ENCODE measurements at places on chromosomes 13 and 19.
A peak's percentile ranks its signal among the peaks of the same experiment; 100 is the strongest.

GRCh38 chr19:8654591-8655339, 24.3 kb downstream of the NFILZ start:
- peak; percentile 69 for DNase-seq

DNA sequence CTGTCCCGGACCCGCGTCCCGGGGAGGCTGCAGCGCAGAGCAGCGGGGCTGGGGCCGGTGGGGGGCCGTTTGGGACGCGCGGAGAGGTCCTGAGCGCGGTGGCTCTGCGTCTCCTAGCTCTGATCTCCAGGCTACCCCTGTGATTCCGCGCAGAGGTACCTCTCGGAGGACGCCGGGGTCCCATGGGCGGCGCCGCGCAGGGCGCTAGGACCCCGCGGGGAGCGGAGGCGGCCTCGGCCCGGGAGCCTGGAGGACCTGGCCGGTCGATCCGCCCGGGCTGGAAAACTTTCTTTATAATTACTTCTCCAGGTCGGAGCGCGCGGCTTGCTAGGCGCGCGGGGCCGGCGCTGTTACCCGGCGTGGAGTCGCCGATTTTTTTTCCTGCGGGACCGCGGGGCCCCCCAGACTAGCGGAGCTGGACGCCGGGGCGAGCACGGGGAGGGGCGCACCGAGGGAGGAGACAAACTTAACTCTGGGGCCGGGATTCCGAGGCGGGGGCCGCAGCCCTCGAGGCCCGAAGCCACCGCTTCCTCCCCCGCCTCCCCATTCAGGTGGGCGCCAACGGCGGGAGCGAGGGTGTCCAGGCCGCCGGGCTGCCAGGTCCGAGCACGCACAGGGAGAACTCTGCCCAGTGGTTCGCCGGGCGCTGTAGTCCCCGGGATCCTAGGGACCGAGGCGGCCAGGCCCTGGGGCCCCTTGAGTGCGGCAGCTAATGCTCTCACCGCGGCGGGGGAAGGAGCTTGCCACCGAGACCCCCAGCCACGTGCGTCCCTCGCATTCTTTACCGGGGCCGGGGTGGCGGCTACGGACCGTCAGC, 848 bp upstream of the CEBPA start:
- peak; percentile 13 for DNase-seq

- no peak for DNase-seq
These were observed 70.6 kb upstream of the KLF12 start for GRCh38 chr13:74204602-74205312.

DNA sequence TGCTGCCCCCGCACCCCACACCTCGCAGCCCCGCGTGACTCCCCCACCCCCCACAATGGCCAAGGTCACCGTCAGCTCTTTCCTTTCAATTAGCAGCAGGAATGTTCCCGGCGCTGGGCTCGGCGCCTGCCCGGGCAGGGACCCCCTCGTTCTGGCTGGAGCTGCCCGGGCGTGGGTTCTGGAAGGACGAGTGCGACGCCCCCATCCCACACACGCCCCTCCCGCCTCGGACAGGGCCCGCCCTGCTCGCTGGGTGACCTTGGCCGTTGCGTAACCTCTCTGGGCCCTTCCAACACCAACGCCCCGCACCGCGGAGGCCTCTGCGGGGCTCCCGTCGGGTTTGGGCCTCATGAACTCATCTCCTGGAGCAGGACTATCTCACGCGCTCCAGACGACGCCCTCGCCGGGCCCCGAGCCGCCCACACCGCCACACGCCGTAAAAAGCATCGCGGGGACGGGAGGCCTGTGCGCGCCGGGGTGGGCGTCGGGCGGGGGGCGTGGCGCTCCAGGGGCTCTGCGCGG, 10.3 kb downstream of the PALM start:
- DNase-seq: no peak

GRCh38 chr19:32397671-32398101, 7.9 kb upstream of the DPY19L3 start:
- no peak for DNase-seq

DNA sequence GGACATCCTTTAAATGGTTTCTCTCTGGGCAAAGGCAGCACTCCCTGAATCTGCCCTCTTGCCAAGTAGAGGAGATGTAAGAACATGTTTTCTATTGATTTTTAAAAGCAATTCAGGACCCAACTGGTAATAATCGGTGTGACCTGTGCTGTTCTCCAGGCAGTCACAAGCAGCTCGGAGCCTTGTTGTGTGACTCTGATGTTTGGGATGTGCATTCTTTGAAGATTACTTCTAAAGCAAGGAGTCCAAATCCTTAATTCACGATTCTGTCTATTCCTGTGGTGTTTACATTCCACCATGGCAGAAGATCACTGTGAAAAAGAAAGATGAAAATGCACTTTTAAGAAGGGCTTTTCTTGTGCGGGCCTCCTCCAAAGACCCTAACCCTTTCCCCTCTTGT, 122.3 kb upstream of the ZNF536 start:
- no peak for DNase-seq

GRCh38 chr13:28538932-28539331, 44.0 kb upstream of the FLT1 start:
- DNase-seq: no peak

- DNase-seq: no peak
These were observed 10.1 kb downstream of the FUZ start for GRCh38 chr19:49802836-49803528.

GRCh38 chr13:23443110-23443509, 9.6 kb upstream of the SACS start:
- no peak for DNase-seq

GRCh38 chr19:3175781-3176714, 2.5 kb upstream of the S1PR4 start:
- peak; percentile 60 for DNase-seq

DNA sequence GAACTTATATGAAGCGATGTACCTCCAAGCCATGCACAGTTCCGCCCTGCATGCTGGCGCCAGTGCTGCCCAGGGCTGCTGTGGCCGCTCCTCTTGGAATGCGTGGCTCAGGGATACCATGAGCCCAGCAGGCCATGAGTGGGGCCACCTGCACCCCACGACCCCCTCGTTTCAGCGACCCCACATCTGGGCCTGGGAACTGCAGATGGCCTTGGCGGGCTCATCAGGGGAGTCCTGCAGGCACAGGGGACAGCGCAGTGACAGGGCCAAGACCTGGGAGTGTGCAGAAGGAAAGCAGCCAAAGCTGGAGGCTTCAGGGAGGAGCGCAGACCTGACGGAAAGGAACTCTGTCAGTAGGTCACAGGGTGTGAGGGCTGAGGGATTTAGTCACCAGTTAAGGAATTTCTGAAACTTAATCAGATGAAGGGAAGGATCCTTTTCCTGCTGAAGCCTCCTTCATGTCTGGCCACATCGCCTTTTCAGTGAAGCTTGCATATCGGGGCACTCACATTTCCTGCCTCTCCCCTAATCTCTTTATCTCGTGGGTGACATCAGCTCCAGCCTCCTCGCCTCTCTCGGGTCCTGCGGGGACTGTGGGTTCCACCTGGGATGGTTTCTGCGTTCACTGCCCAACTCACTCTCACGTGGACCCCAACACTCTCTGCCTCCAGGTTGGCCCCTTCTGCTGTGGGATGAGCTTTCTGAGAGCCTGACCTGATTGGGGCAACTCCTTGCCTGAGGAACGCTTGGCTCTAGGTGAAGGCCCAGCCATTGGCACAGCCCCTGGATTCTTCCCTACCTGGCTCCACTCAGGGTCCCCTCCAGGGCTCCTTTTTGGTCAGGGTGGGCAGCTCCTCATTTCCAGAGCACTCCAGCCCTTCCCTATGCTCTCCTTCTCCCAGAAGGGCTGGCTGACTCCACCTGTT, 123.5 kb downstream of the CRYL1 start:
- no peak for DNase-seq

DNA sequence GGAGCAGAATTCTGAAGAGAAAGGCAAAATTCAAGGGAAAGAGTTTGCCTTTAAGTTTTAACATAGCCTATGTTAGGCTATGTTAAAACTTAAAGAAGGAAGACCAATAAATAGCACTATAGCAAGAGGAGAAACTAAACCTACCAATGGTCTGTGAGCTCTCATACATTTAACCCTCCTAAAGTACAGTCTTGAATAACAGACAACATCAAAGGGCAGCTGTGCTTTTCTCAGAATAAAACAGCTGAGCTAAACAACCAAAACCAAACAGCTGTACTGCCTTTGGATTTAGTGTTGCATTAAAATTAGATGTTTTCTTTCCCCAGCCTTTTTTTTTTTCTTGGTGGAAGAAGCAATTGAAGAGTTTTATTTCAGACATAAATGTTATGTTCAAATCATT, 34.0 kb downstream of the KLF5 start:
- DNase-seq: no peak

GRCh38 chr13:99296398-99296797, 10.8 kb downstream of the GPR183 start:
- DNase-seq: no peak
